Stimulated activated CD4-positive, alpha-beta T cell treated with anti-CD3 and anti-CD28 coated beads, Interleukin-1b, Interleukin-23, amount 100 ng/mL, for 1 hour (primary cell): ENCODE measurements at places on chromosomes 1 and 21.

GRCh38 chr1:51283979-51284378 is 46.4 kb downstream of the TTC39A start:
- DNase-seq = no peak

GRCh38 chr1:19209439-19209989 is 552 bp downstream of the UBR4 start:
- DNase-seq = peak; percentile 32

DNA sequence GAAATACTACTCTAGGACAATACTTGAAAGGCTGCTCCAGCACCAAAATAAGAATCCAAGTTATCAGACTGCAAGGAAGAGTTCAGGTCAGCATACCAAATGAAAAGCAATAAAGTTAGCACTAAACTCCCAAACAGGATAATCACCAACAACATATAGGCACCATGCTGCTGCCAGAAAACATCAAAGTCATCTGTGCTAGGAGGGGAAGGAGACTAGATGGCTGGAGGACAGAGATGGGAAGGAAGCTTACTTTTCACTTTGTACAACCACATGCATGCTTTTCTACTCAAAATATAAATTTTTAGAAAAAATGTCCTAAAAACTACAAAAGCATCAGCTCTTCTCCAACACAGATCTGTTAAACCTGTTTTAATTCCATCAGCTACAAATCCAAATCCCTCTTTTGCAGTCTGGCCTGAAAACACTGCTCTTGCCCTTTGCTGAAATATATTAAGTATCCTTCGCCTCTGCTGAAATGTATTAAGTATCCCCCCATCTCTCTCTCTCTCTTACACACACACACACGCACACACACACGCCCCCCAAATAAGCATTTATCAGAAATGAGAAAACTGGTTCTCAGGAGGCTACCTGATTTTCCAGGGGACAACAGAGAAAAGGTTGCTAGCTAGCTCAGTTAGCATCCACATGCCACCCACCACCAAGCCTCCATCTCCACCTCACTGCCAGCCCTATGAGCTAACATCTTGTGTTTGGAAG is 1.5 kb downstream of the GATAD2B start:
- no peak for DNase-seq

- no peak for DNase-seq
Measured at GRCh38 chr1:28290851-28291250, 31.5 kb downstream of the SESN2 start.

GRCh38 chr1:162196387-162196786 is 126.9 kb downstream of the NOS1AP start:
- no peak for DNase-seq

DNA sequence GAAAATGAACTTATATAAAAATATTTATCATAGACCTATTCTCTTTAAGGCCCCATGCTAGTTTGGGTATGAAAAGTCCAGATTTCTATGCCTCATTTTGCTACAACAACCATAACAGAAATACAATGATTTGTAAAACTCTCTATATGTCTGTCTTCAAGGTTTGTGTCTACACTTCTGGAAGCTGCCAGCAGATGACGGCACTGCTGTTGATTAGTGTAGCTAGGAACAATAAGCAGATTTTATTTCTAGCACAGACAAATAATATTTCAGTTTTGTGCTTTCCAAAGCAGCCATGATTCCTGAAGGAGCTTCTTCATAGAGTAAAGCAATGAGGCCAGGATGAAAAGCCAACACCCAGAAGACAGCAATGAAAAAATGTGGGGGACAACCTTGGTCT is 779.6 kb upstream of the ADGRL2 start:
- no peak for DNase-seq
